Activated T-cell treated with anti-CD3 and anti-CD28 coated beads for 24 hours (primary cell): ENCODE measurements at places on chromosomes 12 and 14.
A peak's percentile ranks its signal among the peaks of the same experiment; 100 is the strongest.

- peak; percentile 64 for DNase-seq
Measured at GRCh38 chr14:24605435-24606190, 3.9 kb downstream of the GZMH start.

DNA sequence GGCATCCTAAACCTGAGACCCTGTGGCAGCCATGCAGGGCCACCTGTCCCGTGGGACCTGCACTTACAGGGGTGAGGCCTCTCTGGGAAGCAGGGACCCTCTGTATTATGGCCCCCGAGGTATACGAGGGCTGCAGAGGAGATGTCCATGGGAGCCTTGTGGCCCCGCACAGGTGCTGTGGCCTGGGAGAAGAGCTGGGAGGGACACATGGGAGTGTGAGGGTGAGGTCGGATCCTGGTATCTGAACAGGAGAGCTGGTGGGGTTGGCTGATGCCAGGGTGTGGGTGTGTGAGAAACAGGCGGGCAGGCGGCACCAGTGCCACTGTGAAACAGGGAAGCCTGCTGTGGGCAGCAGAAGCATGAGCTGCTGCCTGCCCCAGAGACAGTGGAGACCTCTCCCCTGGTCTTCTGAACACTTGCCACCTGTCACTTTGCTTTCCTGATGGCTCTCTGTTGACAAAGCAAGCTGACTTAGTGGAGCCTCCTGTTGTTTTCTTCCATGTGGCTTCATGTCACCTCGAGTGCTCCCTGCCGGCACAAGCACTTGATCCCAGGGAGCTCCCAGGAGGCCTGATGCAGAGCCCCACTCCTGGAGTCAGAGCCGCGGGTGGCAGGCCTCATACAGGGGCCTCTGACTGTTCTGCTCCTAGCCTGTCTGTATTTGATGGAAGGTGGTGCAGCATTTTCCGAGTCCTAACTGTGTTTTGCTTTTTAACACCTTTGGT, 19.8 kb upstream of the AMN start:
- no peak for DNase-seq

GRCh38 chr12:75818863-75819262, 212.7 kb downstream of the PHLDA1 start:
- DNase-seq = no peak

DNA sequence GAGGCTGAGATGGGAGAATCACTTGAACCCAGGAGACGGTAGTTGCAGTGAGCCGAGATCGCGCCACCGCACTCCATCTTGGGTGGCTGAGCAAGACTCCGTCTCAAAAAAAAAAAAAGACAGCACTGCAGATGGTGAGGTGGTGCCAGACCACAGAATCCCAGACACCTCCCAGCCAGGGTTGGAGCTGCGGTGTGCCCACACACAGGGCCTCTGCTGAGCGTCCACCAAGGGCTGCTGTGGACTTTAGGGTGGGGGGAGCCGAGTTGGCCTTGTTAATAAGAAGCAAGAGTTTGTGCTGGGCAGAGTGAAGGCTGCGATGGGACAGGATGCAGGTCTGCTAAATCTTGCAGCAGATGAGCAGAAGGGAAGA, 14.2 kb downstream of the KMT5A start:
- no peak for DNase-seq

DNA sequence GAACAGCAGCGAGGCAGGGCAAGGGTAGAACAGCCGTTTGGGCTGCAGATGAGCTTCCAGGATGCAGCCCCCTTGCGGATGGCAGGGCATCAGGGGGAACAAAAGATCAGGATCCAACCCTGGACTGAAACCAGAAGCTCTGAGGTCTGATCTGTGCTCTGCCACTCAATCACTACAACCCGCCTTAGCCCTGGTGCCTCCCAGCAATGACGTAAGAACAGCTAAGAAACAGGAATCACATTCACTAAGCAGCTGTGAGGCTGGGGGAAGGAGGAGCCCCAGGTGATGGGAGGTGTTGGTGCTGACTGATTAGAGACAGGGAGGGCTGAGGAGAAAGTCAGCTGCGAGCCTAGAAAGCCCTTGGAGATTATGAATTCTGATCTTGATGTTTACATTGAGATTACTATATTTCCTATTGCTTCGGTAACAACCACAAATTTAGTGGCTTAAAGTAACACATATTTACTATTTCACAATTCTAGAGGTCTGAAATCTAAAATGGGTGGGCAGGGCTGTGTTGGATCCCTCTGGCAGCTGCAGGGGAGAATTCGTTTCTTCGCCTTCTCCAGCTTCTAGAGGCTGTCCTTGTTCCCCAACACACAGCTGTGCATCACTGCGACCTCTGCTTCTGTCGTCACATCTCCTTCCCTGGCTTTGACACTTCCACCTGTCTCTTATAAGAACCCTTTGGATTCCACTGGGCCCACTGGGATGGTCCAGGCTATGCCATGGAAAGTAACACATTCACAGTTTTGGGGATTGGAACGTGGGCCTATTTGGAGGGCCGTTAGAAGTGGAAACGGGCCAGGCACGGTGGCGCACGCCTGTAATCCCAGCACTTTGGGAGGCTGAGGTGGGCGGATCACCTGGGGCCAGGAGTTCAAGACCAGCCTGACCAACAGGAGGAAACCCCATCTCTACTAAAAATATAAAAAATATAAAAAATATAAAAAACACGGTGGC, 6.1 kb upstream of the CD9 start:
- DNase-seq = no peak

GRCh38 chr12:128606538-128606937, 217.2 kb downstream of the SLC15A4 start:
- no peak for DNase-seq

DNA sequence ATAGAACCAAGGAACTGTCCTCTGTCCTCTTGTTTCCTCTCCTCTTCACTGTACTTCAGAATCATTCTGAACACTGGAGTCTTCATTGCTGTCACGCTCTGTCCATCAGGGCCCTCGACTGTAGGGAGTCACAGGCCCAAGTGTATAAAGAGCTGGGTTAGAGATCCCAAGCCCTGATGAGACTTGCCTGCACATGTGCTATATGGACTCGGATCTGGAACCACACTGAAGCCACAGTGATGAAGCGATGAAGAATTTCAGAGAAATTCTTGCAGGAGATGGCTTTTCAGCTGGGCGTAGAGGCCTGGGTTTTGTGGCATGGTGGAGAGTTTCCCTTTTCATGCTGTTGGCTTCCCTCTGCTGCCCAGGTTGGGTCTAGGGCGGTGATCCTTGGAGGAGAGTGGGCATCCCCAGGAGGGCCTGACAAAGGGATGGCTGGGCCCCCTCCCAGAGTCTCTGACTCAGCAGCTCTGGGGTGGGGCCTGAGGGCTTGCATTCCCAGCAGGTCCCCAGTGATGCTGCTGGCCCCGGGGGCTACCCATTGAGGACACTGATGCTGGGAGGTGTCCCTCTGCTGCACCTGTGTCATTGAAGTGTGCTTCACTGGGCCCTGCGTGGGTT, 39.6 kb upstream of the YY1 start:
- no peak for DNase-seq

GRCh38 chr14:63759456-63759855, 31.6 kb upstream of the SGPP1 start:
- no peak for DNase-seq

DNA sequence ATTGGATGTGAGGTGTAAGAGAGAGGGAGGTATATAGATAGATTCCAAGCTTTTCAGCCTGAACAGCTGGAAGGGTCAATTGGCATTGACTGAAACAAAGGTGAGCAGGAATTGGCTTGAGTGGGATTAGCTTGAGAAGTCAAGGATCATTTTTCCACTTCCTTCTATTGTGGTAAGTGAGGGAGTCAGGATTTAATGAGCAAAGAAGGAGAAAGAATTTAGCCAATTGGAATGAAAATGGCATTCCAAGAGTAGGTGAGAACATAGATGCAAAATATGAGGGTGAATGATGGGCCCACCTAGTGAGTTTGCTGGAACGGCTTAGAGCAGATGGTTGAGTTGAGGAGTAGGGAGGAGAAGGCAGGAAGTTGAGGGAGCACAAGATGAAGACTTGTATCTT, 56.5 kb upstream of the ETV6 start:
- DNase-seq = no peak

GRCh38 chr14:78614593-78614992, 444.4 kb downstream of the NRXN3 start:
- no peak for DNase-seq

- no peak for DNase-seq
Measured at GRCh38 chr12:93776581-93777018, 99.4 kb downstream of the CRADD start.

- no peak for DNase-seq
Measured at GRCh38 chr14:20219033-20219432, 4.5 kb upstream of the OR11H6 start.

DNA sequence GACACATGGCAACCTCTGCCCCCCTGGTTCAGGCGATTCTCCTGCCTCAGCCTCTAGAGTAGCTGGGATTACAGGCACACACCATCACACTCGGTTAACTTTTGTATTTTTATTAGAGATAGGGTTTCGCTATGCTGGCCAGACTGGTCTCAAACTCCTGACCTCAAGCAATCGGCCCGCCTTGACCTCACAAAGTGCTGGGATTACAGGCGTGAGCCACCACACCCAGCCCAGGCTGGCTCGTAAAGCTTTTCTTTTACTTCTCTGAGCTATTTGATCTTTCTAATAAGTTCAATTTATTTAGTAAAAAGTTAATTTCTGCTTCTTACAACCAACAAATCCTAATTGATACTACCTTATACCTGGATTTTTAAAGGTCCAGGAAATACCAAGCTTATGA, 127.4 kb upstream of the KRR1 start:
- DNase-seq = no peak

DNA sequence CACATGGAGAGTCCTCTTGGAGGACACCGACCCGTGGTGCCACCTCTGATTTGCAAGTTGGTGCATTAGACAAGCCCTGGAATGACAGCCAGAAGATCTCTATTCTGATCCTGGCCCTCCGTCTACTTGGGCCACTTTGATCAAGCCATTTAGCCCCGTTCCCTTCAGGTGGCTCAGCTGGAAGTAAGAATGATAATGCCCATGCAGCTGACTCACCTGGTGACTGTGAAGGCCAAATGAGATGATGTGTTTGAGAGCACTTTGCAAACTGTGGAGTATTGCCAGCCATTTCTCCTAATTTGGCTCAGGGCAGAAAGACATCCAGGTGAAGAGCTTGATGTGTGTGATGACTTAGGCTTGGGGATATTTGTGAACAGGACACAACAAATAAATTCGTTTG, 165.9 kb downstream of the ETV6 start:
- DNase-seq = no peak

- peak; percentile 41 for DNase-seq
Measured at GRCh38 chr12:54603173-54603814, 14.8 kb upstream of the PPP1R1A start.

DNA sequence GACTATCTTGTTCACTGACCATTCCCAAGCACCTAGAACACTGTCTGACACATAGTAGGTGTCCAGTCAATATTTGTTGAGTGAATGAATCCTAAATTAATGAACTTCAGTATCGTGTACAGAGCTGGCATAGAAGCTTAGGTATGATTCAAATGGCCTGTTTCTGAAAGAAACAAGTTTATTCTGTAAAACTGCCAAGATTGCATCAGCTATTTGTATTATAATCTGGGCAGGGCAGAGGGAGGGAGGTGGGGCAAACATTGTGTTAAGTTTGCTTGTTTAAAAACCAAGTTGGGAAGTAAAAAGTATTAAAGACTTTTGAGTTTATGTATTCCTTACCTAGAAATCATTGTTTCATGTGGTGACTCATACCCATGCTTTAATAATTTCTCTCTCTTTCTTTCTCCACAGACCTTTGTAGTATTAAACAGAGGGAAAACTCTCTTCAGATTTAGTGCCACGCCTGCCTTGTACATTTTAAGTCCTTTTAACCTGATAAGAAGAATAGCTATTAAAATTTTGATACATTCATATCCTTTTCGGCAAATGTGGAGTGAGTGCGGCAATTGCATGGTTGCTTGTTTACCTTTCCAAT, 92.8 kb downstream of the SCN8A start:
- DNase-seq = no peak

- DNase-seq = no peak
Measured at GRCh38 chr12:29543036-29543435, 45.5 kb upstream of the OVCH1 start.

GRCh38 chr14:35231207-35231760, 60.9 kb upstream of the PSMA6 start:
- no peak for DNase-seq

- no peak for DNase-seq
Measured at GRCh38 chr12:15581006-15581405, 208.2 kb downstream of the EPS8 start.

DNA sequence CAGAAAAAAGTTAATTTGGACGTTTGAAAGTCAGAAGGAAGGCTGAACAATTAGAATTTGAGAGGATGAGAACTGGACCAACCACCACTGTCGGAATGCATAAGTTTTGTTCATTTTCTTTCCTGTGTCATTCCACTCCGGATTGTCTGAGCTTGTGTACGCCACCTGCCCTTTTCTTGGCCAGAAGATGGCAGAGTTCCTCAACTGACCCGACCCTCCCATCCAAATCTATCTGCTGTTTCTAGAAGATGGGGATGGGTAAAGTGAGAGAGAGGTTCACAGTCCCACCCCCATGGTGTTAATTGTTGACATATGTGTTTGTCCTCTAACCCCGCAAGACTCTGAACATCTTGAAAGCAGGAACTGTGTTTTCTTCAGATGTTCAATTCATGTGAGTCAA, 388.0 kb downstream of the VRK1 start:
- DNase-seq = no peak

- DNase-seq = peak; percentile 59
Measured at GRCh38 chr14:89681086-89682018, 264.3 kb upstream of the FOXN3 start.

DNA sequence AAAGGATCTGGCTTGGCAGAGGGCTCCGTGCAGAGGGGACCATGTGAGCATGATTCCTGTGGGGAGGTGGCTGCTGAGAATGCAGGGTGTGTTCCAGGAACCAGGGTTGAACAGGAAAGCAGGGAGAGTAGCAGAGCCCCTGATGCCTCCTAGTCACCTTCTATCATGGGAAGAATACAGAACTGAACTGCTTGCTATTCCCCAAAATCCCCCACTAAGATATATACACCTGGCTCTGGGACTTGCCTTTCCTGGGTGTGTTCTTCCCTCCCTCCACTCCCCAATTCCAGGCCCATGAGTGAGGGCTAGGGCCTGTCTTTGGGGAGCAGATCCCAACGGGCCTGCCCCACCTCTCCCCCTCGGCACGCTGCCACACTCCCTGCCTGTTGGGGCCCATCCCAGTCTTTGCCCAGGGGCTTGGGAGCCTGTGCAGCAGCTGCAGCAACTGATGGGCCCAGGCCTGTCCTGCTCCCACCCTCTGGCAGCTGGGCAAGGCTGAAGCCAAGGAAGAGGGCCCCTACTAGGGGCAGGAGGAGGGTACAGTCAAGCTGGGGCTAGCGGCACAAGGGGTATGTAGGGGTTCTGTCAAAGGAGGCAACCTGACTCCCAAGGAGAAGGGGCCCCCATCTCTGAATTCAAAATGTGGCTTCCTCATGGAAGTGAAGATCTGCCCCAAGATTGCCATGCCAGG, 3.2 kb downstream of the AJUBA start:
- DNase-seq = no peak

- no peak for DNase-seq
Measured at GRCh38 chr14:32329146-32329545, at the start of gene AKAP6. Gene AKAP6 (plus strand): TSS chr14:32329298. CDS start chr14:32433494, 104,196 bp downstream.
